ENCODE measurements at places on chromosomes 5 and 9.
A peak's percentile ranks its signal among the peaks of the same experiment; 100 is the strongest.

GRCh38 chr5:158390577-158390976 lies 531.6 kb upstream of the CLINT1 start:
- peak; percentile 34 for DNase-seq

DNA sequence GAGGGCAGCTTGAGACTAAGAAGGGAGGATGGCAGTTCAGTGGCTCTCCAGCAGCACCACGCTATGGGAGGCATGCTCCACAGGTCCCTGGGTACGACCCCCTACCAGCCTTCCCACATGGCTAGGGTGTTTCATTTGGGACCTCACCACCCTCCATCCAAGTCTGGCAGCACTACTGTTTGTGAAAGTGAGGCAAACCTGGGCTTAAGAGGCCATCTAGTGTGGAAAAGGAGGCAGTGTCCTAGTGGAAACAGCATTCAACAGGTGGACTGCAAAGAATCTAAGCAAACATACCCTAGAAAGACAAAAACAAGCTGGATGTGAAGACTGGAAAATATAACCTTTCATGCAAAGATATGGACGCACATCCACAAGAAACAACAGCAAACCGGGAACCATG lies 4.8 kb upstream of the C5orf47 start:
- DNase-seq = no peak

DNA sequence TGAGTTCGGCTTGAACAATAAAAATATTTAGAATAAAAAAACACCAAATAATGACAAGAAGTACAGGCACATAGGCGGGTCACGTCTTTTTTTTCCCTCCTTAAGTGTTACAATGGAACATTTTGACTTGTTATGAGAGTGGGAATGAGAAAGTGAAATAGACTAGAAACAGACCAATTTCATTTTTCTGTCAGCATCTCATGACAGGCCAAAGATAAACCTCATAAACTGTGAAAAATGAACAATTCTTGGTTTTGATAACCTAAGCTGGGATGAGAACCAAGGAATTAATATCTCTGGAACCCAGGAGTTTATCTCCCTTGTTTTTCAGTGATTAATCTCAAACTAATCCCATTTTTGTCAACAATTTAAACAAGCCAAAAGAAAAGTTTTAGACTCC lies 299.5 kb downstream of the SLIT3 start:
- no peak for DNase-seq

- no peak for DNase-seq
These were observed 9.7 kb downstream of the SCAI start for GRCh38 chr9:125133403-125134329.

- DNase-seq = no peak
These were observed 1.7 kb upstream of the TENT4A start for GRCh38 chr5:6711409-6712141.

DNA sequence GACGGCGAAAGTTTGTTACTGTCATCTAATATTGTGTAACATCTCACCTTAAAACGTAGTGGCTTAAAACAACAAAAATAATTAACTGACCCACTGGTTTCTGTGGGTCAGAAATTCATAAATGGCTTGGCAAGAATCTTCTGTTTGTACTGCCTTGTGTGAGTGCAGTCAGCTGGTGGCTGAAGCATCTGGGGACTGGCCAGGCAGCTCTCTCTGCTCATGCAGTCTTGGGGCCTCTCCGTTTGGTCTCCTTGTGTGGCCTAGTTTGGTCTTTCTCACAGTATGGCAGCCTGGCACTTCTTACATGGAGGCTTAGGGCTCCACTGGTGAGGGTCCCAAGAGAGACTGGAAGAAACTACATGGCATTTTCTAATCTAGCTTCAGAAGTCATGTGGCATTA lies 49.0 kb upstream of the CTXN3 start:
- no peak for DNase-seq

DNA sequence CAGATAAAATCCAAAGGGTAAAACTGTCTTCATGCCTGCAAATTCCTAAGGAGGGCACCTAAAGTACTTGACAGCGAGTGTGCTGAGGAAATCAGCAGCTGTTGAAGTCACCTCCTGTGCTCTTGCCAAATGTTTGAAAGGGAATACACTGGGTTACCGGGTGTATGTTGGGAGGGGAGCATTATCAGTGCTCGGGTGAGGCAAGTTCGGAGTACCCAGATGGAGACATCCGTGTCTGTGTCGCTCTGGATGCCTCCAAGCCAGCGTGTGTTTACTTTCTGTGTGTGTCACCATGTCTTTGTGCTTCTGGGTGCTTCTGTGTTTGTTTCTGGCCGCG lies 727 bp upstream of the ADRB2 start:
- DNase-seq = peak; percentile 32

- DNase-seq = no peak
These were observed 135.6 kb downstream of the DAB2IP start for GRCh38 chr9:121786998-121787422.

DNA sequence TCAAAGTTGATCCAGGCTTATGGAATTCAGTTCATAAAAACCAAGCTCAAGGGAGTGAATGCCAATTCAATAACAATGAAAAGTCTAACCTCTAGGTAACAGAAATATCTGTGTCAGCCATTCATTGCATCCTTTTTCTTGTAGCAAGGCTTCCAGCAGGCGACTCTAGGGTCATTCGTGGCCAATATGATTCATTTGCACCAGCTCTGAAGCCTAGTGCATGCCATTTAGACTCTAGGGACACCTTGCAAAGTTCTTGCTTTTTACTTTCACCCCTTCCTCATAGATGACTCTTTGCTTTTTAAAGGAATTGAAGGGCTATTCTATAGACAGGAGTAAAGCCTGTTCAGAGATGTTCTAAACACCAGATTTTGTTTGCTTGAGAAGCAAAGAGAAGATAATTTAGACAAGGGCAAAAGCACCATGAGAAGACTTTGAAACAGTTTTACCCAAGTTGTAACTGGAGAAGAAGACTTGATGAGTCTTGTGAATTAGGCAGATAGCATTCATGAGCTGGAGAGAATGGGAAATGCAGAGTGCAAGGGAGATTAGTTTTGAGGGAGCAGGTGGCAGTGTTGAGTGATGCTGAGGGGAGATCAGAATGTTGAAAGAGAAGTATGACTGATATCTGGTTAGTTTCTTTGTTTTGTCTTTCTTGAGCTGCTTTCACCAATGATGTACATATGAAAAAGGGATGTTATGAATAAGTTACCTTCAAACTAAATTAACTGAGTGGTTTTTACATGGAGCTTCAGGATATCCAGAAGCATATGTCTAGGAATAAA lies 94.5 kb downstream of the F2RL2 start:
- no peak for DNase-seq

DNA sequence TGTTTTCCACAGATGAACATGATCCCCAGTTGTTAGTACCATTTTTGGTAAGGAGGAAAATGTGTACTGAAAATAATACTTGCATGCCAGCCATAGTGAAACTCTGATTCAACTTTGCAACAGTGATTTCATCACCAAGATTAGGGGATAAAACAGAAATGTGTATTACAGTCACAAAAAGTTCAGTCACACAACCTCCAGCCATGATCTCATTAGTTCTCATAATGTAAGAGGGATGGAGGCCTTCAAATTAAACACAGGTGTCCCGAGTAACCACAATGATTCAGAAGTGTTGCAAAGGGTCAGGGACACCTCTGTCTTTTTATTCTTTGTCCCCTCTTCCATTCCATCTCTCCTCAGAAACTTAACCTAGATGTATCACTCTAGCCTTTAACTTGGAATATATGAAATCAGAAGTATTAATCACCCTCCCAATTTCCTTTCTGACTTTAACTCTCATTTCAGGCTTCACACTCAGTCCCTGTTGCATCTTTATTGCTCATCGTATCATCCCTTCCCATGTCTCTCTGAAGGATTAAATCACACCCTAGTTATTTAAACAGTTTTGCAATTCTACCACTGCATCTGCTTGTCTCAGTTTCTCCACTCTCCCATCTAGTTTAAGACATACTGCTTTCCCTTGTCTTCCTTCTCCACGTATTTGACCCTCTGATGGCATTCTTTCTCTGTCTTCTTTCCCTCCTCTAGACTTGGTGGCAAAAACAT lies 291.2 kb downstream of the ADAMTS6 start:
- no peak for DNase-seq

DNA sequence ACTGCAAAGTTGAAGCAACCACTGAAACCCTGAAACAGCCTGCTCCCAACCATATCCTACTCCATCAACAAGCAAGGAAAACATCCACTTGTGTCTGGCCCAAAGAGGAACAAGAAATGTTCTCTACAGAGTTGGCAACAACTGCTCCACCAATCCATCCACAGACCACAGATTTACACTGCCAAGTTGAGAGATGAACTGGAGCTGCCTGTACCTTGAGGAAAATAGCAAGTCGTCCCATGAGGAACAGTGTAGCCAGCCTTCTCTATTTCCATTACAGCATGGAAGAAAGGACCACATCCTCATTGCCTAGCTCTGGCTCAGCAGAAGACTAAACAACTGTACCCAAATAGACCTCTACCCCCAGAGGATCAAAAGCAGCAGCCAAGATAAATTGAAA lies 60.4 kb downstream of the DEPDC1B start:
- DNase-seq = no peak

DNA sequence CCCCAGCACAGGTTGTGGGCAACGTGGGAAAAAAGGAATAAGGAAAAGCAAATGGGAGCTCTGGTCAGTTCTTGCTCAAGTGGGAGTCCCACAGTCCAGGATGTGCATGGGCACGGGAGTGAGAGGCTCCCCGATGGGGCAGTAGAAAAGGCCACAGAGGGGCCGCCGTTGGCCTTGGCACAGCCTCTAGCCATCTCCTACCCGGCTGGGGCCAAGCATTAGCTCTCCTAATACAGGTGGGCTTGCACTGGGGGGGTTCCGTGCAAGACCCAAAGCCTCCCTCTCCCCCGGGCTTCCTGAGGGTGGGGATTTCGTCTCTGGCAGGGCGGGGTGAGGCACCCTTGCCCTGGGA lies 212.2 kb upstream of the MVB12B start:
- no peak for DNase-seq

DNA sequence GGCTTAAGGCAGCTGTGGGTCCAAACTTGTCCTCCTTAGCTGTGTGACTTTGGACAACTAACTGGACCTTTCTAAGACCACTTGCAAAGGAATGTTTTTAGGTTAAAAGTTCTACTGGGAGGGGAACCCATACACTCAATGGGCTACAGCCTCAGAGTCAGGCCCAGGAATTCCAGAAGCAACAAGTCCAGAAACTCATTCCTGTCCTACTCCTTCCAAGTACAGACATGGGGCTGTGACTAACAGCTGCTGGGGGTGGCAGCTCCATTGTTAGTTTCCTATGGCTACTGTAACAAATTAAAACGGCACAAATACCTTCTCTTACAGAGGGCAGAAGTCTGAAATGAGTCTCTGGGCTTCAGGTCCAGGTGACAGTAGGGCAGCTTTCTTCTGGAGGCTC lies 12.4 kb upstream of the AKNA start:
- DNase-seq = no peak

GRCh38 chr5:118705959-118706667 lies 282.2 kb downstream of the DTWD2 start:
- DNase-seq = no peak

DNA sequence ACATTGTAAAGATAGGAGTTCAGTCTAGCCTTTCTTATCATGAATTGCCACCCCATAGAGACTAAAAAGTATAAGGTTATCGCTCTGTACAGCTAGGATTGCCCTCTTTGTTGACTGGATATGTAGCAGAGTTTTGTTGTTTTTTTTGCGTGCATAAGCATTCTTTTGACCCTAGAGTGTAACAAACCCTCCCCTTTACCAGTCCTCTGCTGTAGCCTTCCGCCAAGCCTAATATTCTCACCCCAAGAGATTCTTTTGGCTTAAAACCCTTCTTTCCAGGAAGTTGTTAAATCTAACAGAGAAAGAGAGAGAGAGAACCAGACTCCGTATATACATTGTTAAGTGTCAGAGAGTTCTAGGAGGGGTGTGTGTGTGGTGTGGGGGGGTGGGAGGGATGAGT lies 113.9 kb downstream of the FGF1 start:
- no peak for DNase-seq

DNA sequence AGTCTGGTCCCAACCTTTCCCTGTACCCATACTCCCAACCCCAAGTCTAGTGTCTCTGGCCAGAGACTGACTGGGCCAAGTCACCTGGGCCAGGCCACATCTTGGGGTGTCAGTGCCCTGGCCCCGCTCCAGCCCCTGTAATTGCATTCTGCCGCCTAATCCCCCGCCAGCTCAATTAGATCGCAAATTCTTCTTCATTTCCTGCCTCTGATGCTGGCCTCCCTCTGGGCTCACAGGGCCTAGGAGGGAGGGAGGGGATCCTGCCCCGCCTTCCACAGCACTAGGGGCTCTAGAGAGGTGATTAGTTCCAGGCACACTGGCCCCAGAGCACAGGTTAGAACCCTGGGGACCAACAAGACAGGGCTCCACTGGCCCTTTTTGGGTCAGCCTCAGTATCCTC lies 5.5 kb downstream of the CXXC5 start:
- no peak for DNase-seq

- no peak for DNase-seq
These were observed 52.5 kb upstream of the SEMA6A start for GRCh38 chr5:116626945-116627679.

- peak; percentile 12 for DNase-seq
These were observed 244.1 kb downstream of the ADGRV1 start for GRCh38 chr5:90802474-90803317.

- no peak for DNase-seq
These were observed 1.9 kb downstream of the ISOC1 start for GRCh38 chr5:129096382-129096991.

GRCh38 chr5:179819296-179820126 lies 1.2 kb upstream of the SQSTM1 start:
- DNase-seq = peak; percentile 84

- no peak for DNase-seq
These were observed 343.6 kb upstream of the DAP start for GRCh38 chr5:11104651-11105112.

GRCh38 chr5:97844797-97845196 lies 661.8 kb upstream of the RIOK2 start:
- DNase-seq = no peak
